ENCODE measurements at places on chromosomes 16 and 17.

DNA sequence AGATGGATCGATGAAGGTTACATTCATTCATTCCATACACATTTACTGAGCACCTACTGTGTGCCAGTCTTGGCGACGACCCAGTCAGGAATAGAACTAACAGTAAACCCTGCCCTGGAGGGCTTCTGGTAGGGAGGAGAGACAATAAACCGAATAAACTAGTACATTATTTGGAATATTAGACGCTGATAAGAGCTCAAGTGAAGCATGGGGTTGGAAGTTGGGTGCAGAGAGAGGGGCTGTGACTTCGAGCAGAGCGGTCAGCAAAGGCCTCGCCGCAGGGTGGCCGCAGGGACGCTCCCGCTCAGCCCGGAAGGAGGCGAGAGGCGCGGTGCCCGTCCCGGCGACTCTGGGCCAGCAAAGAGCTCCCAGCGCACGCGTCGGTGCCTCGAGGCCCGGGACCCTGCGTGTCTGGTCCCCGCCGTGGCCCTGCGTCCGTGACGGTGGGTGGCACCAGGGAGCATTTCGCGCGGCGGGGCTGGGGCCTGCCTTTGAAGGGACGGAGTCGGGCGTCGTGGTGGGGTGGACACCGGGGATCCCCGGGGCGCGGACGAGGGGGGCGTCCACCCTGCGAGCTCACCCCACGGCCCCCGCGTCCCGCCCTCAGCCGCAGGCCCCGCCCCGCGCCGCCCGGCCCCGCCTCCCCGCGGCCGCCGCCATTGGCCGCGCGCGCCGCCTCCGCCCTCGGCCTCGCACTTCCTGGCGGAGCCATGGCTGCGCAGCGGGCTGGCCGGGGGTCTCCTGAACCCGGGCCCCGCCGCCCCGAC, at the start of gene KLHL36:
TSS of gene KLHL36 (plus strand) at position 684 of the 767 bp plus-strand sequence. CDS start 2,357 bp downstream, outside the sequence.
- peak; percentile 67 for DNase-seq

- DNase-seq, result no peak
These were observed 8.1 kb downstream of the GLIS2 start for GRCh38 chr16:4323845-4324488.

- no peak for DNase-seq
These were observed 202.3 kb downstream of the KATNIP start for GRCh38 chr16:27752241-27752640.

DNA sequence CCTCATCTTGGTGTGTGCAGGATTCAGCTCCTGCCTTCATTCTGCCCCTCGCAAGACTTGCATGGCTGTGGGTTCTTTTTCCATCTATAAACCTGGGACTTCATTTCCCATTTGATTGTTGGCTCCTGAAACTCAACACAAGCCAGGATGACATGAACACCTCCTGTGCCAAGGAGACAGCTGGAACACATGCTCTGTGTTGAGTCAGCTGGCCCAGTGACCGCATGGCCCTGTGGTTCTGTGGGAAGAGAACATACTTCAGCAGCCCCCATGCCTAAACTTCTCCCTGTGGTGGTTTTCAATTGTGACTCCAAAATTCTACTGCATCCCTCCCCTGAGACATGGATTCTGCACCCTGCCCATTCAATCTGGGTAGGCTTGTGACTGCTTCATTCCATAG, 57.9 kb upstream of the FOXF1 start:
- no peak for DNase-seq

GRCh38 chr17:1783834-1784611, 22.2 kb downstream of the SERPINF1 start:
- no peak for DNase-seq

GRCh38 chr16:78932355-78932943, 668.1 kb downstream of the MAF start:
- DNase-seq, result no peak

GRCh38 chr16:56874800-56875199, 9.8 kb downstream of the SLC12A3 start:
- no peak for DNase-seq

DNA sequence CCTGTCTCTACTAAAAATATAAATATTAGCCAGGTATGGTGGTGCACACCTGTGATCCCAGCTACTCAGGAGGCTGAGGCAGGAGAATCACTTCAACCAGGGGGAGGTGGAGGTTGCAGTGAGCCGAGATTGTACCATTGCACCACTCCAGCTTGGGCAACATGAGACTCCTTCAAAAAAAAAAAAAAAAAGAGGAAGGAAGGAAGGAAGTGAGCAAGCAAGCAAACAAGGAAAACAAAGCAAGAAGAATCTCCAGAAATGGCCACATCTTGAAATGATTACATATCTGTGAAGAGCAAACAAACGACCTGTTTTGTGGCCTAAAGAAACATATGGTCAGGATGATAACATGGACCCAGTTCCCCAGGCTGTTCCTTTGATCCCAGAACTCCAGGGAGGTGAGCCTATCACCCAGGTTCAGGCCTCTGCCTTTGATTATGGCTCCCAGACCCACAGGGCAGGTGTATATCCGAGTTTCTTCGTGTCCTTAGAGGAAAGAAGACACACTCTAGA, 8.9 kb downstream of the ACOX1 start:
- DNase-seq, result no peak

DNA sequence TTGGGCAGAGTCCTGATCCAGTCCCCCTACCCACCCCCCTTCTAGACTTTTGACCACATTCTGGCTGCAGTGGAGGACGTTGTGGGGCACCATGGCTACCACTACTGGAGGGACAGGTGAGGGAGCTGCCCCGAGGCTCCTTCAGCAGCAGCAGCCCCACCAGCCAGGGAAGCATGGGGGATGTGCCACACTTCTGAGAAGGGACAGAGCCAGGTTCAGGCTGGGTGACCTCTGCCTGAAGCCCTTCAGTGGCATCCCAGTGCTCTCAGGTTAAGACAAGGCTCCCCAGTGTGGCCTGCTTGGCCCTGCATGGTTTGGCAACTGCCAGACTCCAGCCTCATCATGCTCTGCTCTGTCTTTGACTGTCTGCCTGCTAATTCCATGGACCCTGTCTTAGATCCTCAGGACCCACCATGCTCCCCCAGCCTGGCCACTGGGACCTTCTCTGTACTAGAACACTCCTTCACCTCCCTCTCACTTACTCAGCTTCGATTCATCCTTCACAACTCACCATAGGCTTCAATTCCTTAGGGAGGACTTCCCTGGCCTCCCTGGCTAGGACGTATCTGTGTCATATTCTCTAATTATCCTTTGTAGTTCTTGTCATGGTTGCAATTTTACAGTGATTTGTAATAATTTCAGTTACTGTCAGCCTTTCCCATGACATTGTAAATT, 8.8 kb downstream of the SLC9A5 start:
- DNase-seq, result no peak

- DNase-seq, result no peak
These were observed 37.5 kb downstream of the IL21R start for GRCh38 chr16:27439271-27440018.

GRCh38 chr16:84607694-84608093, 10.2 kb downstream of the COTL1 start:
- DNase-seq, result no peak

DNA sequence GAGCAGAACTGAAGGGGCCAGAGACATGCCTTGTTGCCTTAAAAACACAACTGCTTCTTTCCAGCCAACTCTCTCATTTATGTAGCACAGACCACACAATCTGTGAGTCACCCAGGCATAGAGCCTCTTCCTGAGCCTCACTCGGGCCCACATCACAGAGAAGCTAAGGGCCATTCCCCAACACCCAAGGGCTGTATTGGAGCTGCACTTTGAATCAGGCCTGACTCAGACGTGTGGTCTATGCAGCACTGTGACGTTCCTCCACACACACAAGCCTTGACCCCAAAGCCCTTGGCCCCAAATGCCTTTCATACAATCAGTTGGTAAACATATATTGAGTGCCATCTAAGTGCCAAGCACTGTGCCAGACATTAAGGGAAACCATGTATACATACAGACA, 308.9 kb upstream of the DYNLRB2 start:
- DNase-seq, result no peak

- no peak for DNase-seq
These were observed 15.6 kb downstream of the RFWD3 start for GRCh38 chr16:74650966-74651567.

DNA sequence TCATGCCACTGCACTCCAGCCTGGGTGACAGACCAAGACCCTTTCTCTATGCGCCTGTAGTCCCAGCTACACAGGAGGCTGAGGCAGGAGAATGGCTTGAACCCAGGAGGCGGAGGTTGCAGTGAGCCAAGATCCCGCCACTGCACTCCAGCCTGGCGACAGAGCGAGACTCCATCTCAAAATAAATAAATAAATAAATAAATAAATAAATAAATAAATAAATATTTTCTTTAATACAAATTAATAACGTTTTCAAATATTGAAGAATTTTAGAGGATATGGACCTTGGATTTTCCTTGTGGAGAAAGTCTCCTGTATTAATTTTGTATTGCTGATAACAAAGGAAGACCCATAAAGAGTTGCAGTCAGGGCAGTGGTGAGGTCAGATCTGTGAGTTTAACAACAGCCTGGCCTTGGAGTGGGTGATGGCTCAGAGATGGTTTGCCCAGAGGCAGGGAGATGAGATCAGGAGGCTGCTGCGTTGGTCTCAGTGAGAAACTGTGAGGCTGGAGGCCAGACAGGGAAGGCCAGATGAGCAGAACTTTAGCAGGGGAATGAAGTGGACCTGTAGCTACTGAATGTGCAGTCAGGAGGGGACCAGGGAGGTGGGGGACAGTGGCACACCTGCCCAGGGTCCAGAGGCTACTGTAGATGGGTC, 4.4 kb upstream of the ASGR1 start:
- DNase-seq, result no peak

GRCh38 chr16:4328046-4328781, 12.3 kb downstream of the GLIS2 start:
- DNase-seq, result no peak

DNA sequence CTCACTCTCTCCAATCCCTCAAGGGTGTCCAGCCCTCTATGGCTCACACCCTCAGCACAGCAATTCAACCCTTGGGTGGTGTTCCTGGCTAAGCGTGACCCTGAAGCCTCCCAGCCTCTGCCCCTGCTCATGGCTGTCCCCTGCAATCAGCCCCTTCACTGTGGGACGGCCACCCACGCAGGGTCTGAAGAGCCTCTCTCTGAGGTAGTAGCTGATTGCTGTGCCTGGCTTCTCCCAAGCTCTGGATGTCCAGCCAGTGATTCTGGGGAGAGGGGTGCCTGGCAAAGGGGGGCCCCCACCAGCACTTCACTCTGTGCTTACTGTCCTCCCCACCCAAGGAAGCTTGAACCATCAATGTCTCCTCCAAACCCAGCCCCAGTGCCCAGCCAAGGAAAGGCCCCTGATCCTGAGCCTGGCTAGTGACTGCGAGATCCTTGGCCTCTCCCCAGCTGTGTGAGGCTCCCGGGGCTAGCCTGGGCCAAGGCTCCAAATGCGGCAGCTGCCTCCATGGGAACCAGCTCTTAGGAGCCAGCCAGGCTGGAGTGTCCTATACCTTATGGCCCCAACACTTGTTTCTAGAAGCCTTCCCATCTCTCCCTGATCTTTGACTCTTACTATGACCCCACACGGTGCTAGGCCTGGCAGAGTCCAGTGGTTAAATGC, 9.9 kb downstream of the MTSS2 start:
- no peak for DNase-seq

DNA sequence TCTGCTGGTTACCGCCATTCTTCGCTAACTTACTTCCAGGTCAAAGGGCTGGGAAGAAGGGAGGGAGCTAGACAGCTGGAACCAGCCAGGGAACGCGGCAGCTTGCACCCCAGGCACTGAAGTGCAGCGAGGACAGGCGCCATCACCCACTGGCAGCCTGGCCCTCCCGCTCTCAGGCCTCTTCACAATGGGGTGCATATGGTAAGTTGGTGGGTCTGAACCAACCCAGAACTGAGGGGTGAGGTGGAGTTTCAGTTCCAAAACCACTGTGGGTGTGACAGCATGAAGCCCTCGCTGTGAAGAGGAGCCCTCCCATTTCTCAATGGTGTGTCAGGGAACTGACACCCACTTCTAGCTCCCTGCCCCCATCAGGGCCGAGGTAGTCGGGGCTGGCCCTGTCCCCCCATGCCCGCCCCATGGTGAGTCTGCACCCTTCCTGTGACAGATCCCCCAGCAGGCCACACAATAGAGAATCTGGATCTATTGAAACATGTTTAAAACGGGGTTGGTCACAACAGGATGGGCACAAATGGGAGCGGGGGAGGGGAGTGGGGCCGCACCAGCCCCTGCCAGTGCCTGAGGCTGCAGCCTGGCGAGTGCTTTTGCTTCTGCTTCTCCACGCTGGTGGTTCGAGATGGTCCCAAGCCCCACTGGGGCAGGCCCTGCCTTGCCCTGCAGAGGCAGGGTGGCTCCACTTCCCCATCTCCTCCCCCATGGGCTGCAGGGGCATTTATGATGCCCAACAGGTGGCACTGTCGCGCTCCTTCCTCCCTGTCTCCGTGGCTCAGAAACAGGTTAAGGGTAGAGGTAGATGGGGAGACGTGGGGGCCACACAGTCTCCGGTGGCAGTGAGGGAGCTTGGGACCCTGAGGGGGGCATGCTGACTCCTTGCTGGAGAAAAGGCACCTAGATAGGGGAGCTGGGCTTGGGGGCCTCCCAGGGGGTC, 2.3 kb downstream of the LIMD2 start:
- DNase-seq, result peak; percentile 60

DNA sequence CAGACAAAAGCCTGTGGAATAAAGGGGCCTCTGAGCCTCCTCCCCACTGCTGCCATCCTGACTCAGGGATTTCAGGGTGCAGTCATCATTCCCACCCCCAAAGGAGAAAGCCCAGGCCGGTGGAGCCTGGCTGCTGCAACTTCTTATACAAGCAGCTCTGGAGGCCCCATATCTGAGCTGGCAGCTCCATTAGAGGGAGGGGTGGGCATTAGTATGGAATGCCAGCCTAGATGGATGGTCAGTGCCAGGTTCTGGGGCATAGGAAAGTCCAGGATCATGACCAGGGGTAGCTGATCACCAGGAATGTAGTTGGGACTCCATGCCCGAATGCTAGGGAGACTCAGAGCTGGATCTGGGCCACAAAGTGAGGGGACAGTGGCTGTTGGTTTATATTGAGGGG, 581.0 kb downstream of the KCNJ18 start:
- DNase-seq, result no peak

DNA sequence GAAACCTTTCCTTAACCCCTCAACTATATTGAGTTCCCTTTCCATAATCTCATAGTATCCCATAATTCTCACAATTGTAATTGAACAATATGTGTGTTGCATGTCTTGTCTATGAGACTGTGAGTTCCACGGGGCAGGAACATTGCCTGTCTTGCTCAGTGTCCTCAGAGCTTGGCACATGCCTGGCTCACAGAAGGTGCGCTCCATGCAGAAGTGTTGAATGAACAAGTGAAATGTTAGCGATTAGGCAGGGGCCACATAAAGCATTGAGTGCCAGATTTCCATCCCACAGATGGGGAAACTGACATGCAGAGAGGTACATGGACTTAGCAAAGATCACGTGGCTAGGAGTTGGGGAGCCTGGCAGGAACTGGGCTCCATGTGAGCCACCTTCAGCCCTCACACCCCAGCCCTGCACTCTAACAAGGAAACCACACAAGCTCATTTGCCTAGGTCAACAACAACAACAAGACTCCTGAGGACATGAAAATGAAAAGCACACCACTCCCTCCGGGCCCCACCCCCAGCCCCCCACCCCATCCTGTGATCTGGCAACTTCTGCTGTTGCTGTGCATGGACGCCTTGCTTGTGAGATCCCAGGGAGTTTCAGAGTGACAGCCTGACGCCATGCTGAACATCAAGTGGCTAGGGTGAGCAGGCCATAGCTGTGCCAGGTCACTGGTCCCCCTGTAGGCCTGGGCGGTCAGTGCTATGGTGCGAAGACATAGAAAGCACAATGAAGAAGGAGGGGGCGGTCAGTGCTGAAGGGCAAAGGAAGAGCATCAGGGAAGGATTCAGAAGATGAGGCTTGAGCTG, 5.0 kb downstream of the PIK3R5 start:
- DNase-seq, result no peak

Data from activated T-helper 1 cell treated with anti-CD3 and anti-CD28 coated beads, Interleukin-2, amount 50 U/mL, for 16 hours (primary cell).